Fibroblast of mammary gland (primary cell): ENCODE measurements at places on chromosomes 2 and 18.
A peak's percentile ranks its signal among the peaks of the same experiment; 100 is the strongest.

DNA sequence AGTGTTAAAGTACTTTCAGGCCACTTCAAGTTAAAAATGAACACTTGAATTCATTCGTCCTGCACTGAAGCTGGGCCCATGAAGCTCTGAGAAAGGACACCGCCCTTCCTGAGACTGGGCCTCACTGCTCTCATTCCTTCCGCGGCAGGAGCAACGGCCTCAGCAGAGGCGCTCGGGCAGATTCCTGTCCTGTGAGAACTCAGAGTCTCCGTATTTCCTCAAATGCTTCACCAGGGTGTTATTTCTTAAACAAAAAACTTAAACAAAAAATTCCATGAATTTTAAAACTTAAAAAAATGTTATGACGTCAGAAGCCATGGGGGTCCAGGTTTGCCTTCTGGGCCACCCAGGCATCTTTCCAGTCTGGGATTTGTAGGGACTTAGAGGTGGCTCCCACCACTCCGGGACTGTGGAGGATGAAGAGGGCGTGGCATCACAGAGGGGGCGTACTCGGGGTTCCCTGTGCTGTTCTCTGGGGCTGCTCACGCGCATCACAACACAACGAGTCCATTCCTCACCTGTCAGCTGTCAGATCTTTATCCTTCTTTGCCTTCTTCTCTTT is 115.9 kb upstream of the ASB18 start:
- no peak for DNase-seq

DNA sequence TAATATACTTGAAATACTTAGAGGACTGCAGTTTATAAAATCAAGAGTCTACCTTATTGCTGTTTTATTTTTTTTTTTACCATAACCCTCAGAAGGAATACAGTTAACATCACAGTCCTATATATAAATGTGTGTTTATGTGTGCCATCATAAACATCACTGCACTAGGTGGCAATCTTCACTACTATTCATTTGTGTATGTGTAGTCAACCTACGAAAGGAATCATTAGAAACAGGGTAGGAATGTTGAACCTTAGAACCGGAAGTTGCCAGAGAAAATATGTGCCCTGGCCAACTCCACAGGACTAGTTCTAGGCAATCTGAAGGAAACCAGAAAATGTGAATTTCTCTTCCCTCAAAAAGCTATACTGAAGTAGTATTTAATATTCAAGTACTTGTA is 3.4 kb downstream of the GEN1 start:
- DNase-seq = no peak

GRCh38 chr2:109448946-109449788 is 164.6 kb downstream of the SEPTIN10 start:
- peak; percentile 6 for DNase-seq

- DNase-seq = no peak
These were observed 186.8 kb upstream of the DOK6 start for GRCh38 chr18:69213842-69214241.

GRCh38 chr2:200765139-200765951 is 46.4 kb upstream of the BZW1 start:
- DNase-seq = peak; percentile 97

GRCh38 chr18:51363384-51363783 is 165.9 kb upstream of the MEX3C start:
- no peak for DNase-seq

DNA sequence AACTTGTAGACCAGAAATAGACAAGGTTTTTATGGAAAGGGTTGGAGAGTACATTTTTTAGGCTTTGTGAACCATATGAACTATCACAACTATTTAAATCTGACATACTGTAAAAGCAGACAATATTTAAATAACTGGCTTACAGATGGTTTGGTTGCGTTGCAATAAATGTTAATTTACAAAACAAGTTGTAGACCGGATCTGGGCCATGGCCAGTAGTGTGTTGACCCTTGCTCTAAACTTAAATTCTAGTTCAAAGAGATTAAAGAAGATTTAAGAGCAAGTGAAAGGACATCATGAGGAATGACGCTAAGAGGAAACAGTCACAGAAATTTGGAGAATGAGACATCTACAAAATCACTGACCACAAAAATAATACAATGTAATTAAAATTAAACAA is 652.7 kb downstream of the DCDC2C start:
- DNase-seq = no peak

DNA sequence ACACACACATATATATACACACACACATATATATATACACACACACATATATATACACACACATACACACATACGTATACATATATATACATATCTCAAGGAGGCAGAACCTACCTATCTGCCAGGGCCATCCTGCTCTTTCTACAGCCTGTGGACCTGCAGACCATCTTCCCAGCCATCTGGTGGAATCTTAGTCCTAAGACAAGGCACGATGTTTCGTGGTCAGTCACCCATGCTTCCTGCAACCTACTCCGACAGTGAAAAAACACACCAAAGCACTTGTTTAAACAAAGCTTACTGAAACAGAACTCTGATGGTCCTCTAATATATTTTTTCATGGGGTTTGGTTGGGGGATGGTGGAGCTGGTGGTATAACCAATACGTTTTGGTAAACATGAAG is 164.2 kb upstream of the ZNF521 start:
- no peak for DNase-seq

DNA sequence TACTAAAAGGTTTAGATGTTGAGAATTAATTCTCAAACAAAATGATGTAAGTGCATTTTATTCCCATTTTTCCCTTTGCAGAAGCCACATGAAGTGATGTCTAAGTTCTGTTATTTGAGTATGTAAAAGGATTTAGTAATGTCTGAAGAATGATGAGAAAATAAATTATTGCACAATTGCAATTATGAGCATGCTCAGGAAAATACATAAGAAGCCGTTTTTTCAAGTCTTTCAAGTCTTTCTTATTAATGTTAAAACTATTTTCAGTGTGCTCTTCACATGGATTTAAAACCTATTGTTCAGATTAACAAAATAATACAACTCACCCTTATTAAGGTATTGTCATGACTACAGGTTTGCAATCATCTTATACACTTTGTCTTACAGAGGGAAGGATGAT is 331.4 kb upstream of the NETO1 start:
- DNase-seq = peak; percentile 38

- DNase-seq = no peak
These were observed 306.5 kb downstream of the PIEZO2 start for GRCh38 chr18:10842861-10843260.

- DNase-seq = no peak
These were observed 45.4 kb upstream of the RHOB start for GRCh38 chr2:20401489-20401835.
